Suppressor macrophage treated with lipopolysaccharide for 4 hours (primary cell): ENCODE measurements at places on chromosomes 11 and 22.

GRCh38 chr11:17978553-17979287 lies 34.1 kb downstream of the SERGEF start:
- DNase-seq, result peak; percentile 48

- peak; percentile 64 for DNase-seq
These were observed 18.0 kb downstream of the CREB3L1 start for GRCh38 chr11:46295312-46296058.

- DNase-seq, result no peak
These were observed 90.0 kb downstream of the ARHGAP42 start for GRCh38 chr11:100777103-100777502.

GRCh38 chr11:100984668-100985067 lies 144.9 kb downstream of the PGR start:
- no peak for DNase-seq

DNA sequence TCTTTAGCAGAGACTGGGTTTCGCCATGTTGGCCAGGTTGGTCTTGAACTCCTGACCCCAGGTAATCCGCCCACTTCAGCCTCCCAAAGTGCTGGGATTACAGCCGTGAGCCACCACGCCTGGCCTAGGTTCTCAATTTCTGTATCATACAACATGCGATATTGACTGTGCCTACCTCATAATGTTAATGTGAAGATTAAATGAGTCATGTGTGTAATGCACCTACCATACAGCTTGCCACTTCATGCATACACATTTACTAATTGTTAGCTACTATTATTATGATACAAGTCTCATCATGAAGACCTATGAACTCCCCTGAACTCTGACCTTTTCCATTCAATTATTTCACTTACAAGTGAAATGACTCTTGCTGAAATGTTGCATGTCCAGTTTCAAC lies 25.7 kb downstream of the AGBL2 start:
- no peak for DNase-seq

DNA sequence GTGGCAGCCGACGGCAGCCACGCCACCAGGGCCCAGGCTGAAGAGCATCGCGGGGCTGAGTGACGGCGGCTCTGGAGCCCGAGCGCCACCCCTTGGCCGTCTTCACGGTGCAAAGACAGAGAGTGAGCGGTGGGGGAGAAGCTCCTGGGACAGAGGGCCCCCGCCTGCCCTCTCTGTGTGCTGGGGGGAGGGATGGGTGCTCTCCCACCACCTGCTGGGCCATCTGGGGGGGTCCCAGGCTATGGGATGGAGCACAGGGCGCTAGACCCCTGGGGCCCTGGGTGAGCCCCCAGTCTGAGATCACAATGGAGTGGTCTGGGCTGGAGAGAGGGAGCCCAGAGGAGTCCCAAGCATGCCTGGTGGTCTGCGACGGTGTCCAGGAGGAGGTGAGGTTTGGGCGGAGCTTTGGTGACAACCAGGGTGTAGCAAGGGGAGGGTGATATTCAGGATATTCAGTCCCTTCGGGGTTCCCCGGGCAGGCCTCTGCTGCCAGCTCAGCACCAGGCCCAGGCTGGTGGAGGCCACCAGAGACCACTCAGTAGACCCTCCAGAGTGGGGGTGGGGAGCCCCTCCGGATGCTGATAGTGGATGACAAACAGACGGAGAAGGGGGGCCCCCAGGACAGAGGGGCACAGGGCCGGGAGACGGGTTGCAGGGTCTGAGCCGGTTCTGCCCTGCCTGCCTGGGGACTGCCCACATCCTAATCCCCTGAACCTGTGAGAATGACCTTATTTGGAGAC lies 78.1 kb upstream of the PRR5 start:
- DNase-seq, result no peak

- no peak for DNase-seq
These were observed 114.7 kb downstream of the SGSM3 start for GRCh38 chr22:40484906-40485669.

DNA sequence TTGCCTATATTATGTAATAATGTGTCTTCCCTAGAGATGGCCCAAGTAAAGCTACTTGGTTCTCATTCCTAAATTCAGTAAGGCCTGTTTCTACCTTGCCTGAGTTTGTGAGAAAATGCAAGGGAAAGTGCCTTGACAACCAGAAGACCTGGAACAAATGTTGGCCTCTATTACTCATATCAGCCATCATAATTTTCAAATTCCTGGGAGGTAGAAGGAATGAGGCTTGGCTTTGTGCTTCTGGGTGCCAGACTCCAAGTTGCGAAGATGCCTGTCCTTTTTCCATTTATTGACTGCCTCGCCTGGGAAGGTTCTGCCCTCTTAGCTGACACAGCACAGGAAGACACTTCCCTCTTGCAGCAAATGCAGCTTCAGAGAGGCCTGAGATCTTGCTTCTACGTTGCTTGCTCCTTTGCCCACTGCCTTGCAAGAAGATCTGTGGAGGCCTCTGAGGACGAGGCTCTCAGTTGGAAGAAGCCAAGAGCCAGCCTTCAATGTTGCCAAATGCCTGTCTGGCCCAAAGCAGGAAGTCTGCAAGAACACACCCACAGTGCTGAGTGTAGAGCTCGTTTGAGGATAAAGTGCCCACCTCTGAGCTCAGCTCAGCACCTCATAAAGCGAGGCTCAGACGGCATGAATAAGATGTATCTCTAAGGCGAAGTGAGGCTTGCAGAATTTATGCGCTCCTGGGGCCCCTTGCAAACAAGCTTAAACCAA lies 120.1 kb downstream of the GALNT18 start:
- DNase-seq, result no peak

DNA sequence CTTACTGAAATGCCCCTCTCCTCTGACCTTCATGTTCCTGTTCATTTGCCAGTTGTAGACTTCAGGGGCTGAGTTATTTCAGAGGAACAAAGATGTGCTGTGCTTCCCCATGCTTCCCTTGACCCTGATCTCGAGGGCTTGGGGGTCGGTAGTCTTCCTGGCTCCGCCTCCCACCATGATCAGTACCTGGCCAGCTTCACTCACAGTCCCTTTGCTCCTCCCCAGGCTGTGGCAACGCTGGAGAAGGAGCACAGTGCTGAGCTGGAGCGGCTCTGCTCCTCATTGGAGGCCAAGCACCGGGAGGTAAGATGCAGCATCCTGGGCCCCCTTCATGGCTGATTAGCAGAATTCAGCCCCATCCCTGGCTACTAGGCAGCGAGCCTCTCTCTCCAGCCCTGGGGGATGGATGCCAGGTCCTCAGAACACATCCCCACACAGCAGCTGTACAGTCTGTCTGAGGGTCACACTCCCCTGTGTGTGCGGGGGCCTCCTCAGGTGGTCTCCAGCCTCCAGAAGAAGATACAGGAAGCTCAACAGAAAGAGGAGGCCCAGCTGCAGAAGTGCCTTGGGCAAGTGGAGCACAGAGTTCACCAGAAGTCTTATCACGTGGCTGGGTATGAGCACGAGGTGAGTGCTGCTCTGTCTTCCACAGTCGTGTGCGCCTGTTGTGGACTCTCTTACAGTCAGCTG lies 64.5 kb downstream of the CEP164 start:
- DNase-seq, result no peak

GRCh38 chr11:99079576-99079975 lies 58.8 kb downstream of the CNTN5 start:
- DNase-seq, result no peak

- no peak for DNase-seq
These were observed 29.6 kb downstream of the AMPD3 start for GRCh38 chr11:10484461-10485180.

- no peak for DNase-seq
These were observed 1.6 kb downstream of the PPP2R1B start for GRCh38 chr11:111764621-111765020.

GRCh38 chr11:117492578-117493251 lies 165.1 kb downstream of the CEP164 start:
- no peak for DNase-seq

DNA sequence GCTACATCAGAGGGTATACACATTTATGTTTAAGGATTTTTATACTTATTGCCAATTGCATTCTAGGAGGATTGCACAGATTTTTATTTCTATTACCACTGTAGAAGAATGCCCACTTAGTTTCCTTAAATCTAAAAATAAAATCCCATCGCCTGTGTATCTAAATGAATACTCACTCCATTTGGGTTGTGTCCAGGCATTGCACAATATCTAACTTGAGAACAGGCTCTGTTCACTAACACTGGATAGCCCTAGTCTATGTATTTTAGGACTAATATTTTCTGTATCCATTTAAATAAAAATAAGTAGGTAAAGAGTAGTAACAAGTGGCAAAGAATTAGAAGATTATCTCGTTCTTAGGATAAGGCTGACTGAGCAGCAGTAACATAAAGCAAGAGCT lies 4.1 kb downstream of the C11orf52 start:
- DNase-seq, result peak; percentile 60

- no peak for DNase-seq
These were observed 11.2 kb upstream of the BIRC3 start for GRCh38 chr11:102306048-102306597.

GRCh38 chr22:32219026-32219425 lies 14.2 kb upstream of the RFPL2 start:
- DNase-seq, result peak; percentile 88

GRCh38 chr11:74754507-74755252 lies 6.0 kb downstream of the RNF169 start:
- DNase-seq, result peak; percentile 88

- peak; percentile 22 for DNase-seq
These were observed 17.5 kb upstream of the ADSL start for GRCh38 chr22:40328546-40329456.

DNA sequence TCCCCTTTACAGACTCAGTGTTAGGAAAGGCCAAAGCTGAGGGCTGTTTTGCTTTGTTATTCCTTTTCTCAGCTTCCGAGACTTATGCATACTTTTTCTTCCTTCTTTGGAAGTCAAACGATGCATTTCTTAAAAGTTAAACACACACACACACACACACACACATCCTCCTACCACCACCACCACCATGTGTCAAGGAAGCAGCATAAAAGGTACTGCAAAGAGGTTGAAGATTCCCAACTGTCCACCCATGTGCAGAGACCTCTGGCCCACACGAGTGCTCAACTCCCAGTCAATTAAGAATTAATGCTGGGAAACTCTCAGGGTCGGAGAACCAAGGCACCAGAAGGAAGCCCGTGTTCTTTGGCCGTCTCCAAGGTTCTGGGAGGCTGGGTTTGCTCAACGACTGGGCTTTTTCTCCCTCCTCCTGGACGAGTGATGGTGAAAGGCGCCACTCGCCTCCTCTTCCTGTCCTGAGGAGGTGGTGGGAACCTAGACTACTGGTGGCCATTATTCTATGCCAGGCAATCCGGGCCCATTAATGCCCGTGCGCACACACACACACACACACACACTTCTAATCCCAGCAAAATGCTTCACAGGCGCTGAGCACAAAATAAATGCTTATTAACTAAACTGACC lies 15.1 kb downstream of the MN1 start:
- no peak for DNase-seq

GRCh38 chr11:44014968-44015623 lies 32.7 kb upstream of the ACCSL start:
- no peak for DNase-seq

GRCh38 chr11:35223371-35223796 lies 84.4 kb downstream of the CD44 start:
- DNase-seq, result no peak

- no peak for DNase-seq
These were observed 38.1 kb upstream of the MUC5AC start for GRCh38 chr11:1119604-1120146.

DNA sequence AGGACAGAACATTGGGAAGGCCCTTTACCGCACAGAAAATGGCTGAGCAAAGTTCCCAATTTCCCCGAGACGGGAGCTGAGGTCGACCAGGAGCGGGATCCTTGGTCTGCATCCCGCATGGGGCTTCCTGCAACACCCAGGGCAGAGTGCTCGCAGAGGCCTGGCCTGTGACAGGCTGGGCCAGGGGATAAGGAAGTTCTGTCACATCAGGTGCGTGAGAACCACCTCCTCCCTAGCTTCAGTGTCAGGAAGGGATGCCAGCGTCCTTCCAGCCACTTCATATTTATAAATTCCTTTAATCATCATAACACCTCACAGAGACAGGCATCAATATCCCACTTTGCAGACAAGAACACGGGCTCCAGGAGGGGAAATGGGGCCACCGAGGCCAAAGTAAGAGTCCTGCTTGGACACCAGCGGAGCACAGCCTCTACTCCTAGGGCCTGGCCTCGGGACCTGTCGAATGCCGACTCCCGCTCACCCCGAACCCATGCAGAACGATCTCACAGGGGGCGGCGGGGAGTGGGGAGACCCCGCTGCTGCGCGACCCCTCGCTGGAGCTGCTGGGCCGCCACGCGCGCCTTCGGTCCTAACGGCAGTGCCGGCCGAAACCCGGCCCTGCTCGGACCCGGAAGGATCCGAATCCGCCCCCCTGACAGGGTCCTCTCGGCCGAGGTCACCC lies 532 bp downstream of the BET1L start:
- peak; percentile 35 for DNase-seq

DNA sequence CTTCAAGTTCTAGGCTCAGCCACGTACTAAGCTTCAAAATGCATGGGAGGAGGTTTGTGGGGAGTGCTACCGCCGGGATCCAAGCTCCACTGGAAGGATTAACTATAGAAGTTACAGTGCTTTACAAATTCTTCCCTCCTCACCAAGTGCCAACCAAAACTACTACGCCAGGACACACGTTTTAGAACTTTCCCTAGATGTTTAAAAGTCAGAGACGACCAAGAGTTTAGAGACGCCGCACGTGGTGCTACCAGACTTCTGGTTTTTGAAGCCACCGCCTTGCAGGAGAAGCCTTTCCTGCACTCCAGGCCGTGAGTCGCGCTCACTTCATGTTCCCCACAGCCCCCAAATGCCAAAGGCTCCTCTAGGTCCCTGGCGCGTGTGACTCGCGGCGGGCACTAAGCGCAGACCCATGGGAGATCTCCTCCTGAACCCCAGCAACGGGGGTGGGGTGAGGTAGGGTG lies 734 bp downstream of the SNU13 start:
- peak; percentile 45 for DNase-seq
